ENCODE measurements at places on chromosomes 16 and 17.

- no peak for DNase-seq
These were observed 195.4 kb upstream of the KCNJ16 start for GRCh38 chr17:69879576-69879975.

DNA sequence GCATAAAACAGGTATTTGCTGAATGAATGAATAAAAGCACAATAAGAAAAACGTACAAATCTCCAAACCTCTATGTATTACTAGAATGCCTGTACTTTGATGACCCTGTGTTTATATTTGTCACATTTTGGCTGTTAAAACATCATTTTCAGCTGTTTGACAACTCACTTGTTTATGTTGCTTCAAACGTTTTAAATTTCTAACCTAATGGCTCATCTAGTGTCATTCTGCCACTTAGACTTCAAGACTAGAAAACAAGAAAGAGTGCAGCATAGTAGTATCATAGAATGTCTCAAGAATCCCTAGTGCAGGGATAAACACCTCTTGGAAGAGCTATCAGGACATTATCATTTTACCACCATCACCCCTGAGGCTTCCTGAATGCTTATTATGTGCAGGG lies 19.4 kb upstream of the PMP22 start:
- no peak for DNase-seq

- DNase-seq, result no peak
These were observed 42.4 kb upstream of the LHX1 start for GRCh38 chr17:36894925-36895324.

GRCh38 chr17:76243826-76244679 lies 3.8 kb upstream of the RNF157 start:
- no peak for DNase-seq

DNA sequence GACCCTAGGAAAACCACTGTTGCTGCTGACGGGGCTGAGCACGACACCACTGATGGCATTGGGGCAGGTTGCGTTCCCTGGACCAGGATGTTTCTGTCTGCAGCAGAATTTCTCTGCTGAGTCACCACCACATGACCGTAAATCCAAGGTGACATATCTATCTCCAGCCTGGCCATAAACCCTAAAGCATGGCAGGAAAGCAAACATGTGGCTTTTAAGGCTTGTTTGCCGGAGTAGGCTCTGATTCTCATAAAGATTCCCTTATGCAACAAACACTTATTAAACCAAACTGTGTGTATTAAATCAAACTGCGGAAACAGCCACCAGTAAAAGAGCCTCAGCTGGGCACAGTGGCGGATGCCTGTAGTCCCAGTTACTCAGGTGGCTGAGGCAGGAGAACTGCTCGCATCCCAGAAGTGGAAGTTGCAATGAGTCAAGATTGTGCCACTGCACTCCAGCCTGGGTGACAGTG lies 17.3 kb downstream of the MPHOSPH6 start:
- DNase-seq, result no peak

DNA sequence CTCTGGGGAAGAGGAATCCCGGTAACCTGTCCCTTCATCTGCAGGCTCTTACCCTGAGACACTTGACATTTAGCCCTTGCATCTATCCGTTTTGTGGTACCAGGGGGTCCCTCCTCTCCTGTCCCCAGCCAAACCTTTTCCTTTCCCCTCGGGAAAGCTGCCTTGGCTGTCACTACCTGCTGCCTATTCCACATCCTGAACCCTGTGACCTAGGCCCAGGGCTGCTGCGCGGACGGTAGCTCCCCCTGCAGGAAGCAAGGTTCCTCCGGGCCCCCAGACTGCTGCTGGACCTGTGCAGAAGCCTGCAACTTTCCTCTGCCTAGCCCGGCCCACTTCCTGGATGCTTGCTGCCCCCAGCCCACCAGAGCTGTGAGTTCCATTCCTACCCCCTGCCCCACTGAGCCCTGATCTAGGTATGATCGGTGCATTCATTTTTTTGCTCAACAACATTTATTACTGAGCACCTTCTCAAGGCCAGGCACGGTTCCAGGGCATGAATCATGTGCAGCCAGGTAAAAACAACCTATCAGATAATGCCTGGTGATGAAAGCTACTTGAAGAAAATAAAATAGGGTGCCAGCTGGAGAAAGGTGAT lies 10.5 kb upstream of the ALDOA start:
- peak; percentile 39 for DNase-seq

DNA sequence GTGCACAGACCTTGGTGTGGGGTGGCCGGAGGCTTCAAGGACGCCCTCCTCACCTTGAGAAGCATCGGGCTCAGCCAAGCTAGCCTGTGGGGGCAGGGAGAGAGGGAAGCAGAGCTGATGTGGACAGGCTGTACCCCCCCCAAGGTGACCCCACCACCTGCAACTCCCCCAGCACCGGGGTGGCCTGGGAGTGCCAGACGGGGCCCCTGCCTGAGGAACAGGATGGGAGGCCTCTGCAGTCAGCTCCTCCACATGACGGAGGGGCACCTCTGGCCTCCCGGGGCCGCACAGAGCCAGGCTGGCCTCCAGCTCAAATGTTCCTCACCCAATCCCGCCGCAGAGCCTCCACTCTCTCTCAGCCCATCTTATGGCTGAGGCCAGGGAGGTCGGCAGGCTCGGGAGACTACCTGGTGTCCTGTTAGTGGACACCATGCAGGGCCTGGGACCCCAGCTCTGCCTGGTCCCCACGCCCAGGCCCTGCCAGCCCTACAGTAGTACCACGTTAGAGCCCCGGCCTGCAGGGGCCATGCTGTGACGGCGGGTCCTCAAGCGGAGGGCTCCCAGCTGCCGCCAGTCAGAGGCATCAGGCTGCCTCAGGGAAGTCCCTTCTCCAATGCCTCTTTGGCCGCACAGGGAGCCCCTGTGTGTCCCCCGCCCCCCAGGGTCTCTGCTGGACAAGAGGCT lies 19.4 kb upstream of the SLC38A10 start:
- no peak for DNase-seq

DNA sequence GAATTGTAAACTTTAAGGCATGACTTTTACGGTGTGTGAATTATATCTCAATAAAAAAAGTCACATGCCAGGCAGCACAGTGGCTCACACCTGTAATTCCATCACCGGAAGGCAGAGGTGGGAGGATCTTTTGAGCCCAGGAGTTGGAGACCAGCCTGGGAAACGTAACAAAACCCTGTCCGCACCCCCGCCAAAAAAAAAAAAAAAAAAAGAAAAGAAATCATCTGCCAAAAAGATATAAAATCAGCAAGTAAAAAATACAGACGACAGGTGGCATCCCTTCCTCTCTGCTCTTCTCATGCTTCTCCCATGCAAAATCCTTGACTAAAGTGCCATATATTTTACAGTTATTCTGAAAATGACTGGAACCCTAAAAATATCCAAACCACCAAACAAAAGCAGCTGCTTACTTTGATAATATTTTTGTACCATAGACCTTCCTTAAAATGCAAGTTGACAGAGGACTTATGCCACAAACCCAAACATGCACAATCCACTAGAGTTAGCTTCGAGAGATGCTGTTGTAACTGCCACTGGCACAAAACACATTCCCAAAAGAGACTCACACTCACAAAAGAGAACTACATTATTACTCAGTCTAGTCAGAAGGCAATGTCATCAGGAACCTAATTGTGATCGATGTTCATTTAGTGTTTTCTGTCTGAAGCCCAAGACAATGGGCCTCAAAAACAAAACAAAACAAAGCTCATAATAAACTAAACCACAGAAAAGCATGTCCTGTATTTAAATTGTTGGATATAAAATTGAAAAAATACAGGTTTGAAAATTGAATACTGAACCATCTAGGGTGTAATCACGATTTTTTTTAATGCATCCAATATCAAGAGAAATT lies 2.4 kb downstream of the CRLF3 start:
- DNase-seq, result no peak

DNA sequence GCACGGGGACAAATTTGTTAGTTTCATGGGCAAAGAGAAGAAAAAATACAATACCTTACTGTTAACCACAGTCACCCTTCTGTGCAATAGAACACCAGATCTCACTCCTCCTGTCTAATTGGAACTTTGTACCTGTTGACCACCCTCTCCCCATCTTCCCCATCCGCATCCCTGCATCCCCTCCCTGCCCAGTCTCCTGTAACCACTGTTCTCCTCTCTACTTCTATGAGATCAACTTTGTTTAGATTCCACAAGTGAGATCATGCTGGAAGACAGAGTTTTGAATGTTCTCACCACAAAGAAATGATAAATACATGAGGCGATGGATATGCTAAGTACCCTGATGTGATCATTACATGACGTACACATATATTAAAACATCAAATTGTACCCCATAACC lies 47.7 kb downstream of the CLEC16A start:
- DNase-seq, result no peak

- no peak for DNase-seq
These were observed 101.6 kb downstream of the CCT6B start for GRCh38 chr17:34859652-34860051.

- no peak for DNase-seq
These were observed 36.9 kb downstream of the SOCS3 start for GRCh38 chr17:78322858-78323455.

GRCh38 chr17:43170140-43170765 lies 761 bp upstream of the NBR1 start:
- peak; percentile 87 for DNase-seq

- no peak for DNase-seq
These were observed 65.3 kb upstream of the PLCG2 start for GRCh38 chr16:81713796-81714195.

- no peak for DNase-seq
These were observed 125.5 kb downstream of the ZNF18 start for GRCh38 chr17:11871773-11872172.
